RCC 7860 (cell line): ENCODE measurements at places on chromosomes 1 and 21.
A peak's percentile ranks its signal among the peaks of the same experiment; 100 is the strongest.

GRCh38 chr1:166353213-166353612 lies 186.4 kb upstream of the FAM78B start:
- DNase-seq: no peak

DNA sequence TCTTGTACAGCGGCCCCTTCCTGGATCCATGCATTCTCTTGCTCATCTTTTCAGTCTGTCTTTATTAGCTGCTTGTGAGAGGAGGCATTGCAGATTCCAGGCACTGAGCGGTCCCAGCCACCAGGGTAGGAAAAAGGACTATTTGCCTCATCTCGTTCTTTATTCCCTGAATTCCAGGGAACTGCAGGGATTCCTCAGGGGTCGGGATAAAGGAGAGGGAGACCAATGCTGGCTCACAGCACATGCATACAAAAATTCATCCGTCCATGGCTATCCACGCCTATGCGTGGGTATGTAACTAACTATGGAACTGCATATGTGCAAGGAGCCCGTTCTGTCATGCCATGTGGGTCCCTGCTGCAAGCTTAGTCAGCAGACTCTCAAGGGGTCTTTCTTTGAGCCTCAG lies 879 bp upstream of the PLPPR5 start:
- DNase-seq: no peak

DNA sequence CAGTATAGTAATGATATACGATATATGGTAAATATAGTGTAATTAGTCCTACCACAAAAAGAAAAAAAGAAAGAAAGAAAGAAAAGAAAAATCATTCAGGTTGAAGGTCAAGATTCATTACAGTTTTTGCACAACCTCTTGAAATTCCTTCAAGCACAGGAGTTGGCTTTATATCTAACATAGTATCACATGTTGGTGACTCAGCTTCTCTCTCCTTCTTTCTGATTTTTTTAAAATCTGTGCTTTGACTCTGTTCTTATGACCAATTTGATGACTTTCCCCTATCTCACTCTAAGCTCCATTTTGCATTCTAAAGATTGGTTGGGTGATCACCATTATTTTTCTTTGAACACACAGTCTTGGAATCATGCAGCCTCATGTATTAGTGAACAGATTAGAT lies 148.2 kb upstream of the COL11A1 start:
- DNase-seq: no peak

DNA sequence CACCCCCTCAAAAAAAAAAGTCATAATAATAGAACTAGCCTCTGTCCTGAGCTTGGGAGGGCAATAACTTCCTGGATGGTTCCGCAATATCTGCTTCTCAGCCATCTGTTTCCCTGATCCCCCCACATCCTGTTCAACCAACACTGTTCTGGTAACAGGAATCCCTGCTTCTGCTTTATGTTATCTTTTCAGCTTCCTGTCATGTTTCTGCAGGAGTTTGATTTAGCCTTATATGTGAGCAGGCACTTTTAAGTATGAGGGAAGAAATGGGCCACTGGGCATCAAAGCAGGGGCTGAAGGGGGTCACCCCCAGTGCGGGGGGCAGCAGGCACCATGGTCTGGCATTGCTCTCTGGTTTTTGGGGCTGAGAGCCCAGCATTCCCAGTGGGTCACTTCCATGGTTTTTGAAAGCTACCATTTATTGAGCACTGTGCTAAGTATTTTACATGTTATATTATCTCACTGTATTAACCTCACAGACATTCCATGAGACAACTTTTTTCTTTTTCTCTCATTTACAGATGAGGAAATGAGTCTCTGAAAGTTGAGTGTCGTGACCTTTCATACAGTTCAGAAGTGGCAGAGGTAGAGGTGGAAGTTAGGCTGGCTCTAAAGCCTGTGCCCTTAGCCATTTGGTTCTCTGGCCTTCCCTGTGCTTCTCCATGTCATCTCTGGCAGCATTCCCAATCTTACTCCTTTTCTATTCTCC lies 61.9 kb downstream of the DNTTIP2 start:
- DNase-seq: no peak

DNA sequence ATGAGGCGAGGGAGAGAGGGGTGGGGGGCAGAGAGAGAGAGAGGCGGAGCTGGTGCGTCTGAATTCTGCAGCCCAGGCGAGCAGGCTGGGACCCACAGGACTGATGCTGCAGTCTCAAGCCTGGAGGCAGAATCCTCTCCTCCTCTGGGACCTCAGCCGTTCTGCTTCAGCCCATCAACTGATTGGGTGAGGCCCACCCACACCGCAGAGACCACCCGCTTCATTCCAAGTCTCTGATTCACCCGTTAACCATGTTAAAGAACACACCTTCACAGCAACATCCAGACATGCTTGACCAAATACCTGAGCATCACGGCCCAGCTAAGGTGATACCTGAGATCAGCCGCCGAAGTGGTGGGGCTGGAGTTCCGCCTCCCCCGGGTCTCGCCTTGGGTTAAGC lies 147.8 kb downstream of the NPHP4 start:
- DNase-seq: no peak

GRCh38 chr1:28194326-28195035 lies 18.0 kb upstream of the PTAFR start:
- no peak for DNase-seq

DNA sequence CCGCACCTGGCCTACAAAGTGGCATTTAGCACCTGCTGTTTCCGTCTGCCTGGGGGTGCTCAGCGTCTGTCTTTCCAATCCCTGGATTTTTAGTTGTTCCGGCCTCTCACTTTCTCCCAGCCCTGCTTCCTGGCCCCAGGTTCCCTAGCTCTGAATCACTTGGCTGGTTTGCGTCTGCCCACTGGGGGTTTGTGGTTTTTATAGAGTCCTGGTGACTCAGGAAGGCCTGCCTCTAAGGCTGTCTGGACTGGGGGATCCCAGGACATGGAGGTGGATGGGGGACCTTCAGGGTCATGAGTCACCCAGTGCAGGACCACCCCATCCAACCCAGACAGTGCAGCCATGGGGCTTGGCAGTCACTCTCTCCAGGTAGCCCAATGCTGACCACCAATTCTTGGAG lies 53.5 kb downstream of the MRPL37 start:
- DNase-seq: peak; percentile 89

DNA sequence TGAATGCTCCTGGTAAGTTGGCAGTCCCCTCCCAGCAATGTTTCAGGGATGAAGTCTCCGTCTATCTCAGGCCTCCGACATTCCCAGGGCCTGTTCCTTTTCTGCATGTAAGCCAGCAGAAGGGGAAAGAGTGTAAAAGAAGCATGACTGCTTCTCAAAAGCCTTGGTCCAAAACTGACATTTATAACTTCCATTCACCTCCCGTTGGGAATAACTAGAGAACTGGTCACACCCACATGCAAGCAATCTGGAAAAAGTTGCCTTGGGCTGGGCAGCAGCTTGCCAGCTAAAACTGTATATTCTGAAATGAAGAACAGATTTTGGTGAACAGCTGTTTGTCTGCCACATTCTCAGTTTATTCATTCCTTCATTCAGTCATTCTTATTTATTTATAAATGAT lies 24.2 kb upstream of the NPL start:
- DNase-seq: no peak

DNA sequence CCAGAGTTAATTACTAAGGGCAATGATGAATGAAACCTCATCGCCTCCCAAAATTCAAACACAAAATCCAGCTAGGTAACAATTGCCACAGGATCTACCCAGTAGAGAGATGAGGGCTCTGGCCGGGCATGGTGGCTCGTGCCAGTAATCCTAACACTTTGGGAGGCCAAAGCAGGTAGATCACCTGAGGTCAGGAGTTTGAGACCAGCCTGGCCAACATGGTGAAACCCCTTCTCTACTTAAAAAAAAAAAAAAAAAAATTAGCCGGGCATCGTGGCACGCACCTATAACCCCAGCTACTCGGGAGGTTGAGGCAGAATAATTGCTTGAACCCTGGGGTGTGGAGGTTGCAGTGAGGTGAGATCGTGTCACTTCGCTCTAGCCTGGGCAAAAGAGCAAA lies 15.8 kb downstream of the CD2 start:
- no peak for DNase-seq

- no peak for DNase-seq
Measured at GRCh38 chr1:205593967-205594366, 37.8 kb downstream of the ELK4 start.

GRCh38 chr1:50656931-50657330 lies 233.7 kb upstream of the DMRTA2 start:
- no peak for DNase-seq
